ENCODE measurements at places on chromosomes 11 and 22.

DNA sequence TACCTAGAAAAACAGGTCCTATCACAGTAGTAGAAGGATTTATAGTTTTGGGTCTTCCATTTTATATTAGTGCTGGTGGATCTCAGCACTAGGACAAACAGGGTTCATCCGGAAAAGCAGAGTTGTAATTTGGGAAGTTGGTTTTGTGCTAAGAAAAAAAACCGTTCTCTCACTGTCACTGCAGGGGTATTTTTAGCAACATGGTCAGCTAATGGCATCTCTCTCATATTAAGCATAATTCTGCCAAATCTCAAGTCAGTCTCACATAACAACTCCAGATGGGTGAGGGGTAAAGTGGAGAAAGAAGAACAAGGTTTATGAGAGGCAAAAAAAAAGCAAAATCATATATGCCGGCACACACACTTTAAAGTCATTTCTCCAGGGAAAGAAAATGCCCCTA is 51.6 kb upstream of the GDPD4 start:
- DNase-seq = no peak

GRCh38 chr22:42313204-42313603 is 42.8 kb upstream of the TCF20 start:
- DNase-seq = no peak

DNA sequence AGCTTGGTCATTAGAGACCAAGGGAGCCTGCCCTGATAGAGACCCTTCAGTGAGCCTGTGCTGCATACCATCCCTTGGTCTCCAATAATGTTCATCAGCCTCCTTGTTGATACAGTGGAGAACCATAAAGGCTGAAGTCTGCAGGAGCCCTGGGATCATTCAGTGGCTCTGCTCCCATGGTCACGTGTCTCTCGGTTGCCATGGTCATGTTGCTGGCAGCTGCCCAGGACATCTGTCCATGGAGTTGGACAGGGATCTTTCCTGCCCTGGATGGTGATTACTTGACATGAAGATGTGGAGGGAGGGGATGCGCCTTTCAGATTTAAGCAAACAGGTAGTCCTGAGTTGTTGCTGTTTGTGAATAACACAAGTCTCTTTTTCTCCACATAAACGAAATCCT is 38.2 kb downstream of the CYB5R2 start:
- no peak for DNase-seq

DNA sequence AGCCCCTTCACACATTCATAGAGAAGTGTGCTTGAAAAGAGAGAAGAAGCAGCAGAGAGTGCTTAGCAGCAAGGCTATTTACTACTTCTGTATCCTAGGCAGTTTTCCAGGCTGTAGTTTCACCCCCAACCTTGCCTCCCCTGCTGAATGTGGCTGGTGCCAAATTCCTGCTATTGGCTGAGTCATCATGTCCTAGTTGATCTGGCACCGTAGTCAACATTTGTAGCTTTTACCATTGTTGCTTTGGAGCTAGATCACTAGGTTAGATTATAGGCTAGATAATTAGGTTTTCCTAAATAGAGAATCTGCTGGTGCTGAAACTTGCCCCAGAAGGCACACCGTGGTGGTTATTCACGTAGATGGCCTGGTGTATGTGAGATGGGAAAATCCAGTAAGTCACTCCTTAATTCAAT is 32.7 kb downstream of the ARHGAP42 start:
- DNase-seq = no peak

- DNase-seq = no peak
Observed at GRCh38 chr11:19828382-19829108, 115.9 kb downstream of the NAV2 start.

- no peak for DNase-seq
Observed at GRCh38 chr11:5550440-5551095, 2.2 kb upstream of the OR52H1 start.

- no peak for DNase-seq
Observed at GRCh38 chr11:44610186-44610955, 44.9 kb downstream of the CD82 start.
